Stimulated activated CD4-positive, alpha-beta T cell treated with anti-CD3 and anti-CD28 coated beads, TNF-alpha, amount 100 ng/mL, for 24 hours (primary cell): ENCODE measurements at places on chromosomes 5 and 9.

DNA sequence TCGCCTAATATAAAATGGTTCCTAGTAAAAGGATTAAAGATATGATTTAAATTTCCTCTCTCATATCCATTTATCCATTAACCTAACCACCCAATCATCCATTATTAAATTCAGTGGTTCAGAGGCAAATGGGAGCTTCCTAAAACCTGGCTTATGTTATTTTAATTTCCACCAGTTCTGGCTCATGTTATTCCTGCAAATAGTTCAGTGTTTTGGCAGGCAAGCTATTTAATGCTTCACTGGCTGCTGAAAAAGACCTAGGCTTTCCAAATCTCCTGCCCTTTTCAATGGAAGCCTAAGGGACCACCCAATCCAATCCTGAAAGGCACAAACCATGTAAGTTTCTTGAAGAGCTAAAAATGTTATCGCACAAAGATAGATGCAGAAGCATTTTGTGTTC, 52.3 kb downstream of the POC5 start:
- DNase-seq: no peak

DNA sequence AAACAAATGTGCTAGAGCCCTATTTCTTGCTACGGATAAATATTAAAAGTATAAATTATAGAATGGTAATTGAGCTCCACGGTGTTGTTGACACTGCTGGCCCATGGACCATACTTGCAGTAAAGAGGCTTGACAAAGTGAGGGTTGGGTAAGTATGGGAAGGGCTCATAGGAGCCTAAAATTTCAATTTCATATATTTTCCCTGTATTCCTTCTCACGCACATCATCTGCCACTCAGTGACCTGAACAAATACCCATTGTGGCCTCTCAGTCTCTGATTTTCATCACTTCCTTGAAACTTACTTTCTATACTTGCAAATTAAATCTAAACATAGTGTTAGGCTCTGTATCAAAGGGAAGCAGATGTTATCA, 116.5 kb downstream of the PIK3R1 start:
- no peak for DNase-seq

DNA sequence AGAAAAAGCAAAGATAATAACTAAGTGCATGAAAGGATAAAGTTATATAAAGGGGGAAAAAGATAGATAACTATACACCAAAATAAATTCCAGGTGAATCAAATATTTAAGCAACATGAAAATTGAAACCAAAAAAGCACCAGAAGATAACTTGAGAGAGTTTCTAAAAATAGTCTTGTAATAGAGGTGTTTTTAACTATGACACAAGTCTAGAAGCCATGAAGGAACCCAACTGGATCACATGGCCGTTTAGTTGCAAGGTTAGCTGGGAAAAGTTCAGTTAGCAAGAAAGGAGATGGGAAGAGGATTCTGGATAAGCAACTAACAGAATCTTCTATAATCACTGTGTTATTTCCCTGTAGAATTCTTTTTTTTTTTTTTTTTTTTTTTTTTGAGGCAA, 9.2 kb upstream of the RASA1 start:
- DNase-seq: no peak

- no peak for DNase-seq
Measured at GRCh38 chr5:10288592-10289219, 19.0 kb downstream of the CMBL start.

DNA sequence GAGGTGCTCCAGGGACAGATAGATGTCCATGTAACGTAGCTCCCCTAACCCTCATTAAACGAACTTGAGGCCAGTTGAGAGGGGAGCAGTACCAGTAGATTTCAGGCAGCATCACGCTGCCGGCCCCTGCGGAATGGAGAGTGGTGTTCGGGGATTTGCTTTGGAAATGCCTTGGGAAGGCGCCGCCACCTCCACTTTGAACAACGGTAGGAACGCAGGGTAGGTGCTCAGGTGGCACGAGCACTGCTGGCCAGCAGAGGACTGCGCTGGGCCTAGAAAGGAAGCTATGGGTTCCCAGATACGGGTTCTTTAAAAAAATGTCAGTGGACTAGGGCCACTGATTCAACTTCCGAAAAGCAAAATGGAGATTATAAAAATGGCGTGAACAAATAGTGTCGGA, 271.8 kb downstream of the FANCC start:
- DNase-seq: no peak

DNA sequence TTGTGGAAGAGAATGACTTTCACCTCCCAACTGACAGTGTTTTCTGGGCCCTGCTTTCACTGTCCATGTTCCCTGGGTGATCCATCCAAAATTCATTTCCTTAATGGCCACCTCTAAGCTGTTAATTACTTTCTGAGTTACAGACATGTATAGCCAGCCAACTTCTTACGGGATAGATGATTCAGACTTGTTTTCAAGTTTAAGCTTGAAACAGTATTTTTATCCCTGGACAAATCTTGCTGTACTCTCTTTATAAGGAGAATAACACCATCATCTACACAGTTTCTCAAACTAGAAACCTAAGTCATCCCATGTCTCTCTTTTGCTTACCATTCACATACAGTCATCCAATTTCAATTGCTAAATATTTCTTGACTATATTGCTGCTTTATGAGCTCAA, 6.9 kb downstream of the FAM174A start:
- DNase-seq: no peak

DNA sequence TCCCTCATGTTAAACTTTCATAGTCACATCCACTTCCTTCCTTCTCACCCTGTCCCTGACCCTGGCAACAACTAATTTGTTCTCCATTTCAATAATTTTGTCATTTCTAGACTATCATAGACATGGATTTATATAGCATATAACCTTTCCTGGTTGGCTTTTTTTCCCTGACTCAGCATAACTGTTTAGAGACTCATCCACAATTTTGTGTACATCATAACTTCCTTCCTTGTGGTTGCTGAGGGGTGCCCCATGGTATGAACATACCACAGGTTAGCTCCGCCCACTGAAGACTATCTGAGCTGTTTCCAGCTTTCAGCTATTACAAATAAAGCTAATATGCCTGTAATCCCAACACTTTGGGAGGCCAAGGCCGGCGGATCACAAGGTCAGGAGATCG, 137.3 kb downstream of the PHF2 start:
- DNase-seq: no peak
